Astrocyte of the cerebellum (primary cell): ENCODE measurements at places on chromosomes 1 and 21.
A peak's percentile ranks its signal among the peaks of the same experiment; 100 is the strongest.

DNA sequence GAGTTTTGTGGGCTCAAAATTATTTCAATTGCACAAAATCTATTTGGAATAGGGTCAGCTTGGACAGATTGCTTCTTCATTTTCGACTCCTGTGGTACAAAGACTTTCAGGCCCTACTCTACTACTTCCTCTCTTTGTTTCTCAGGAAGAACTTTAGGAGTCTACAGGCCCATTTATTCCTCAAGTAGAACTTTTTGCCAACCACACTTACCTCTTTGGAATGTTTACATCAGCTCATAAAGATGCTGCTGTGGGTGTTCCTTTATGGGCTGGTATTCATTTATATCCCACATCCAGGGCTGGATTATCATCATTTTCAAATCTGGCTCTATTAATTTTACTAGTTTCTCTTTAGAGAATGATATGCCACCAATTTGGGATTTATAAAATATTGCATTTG, 46.3 kb upstream of the TNFSF18 start:
- no peak for DNase-seq

- no peak for DNase-seq
Observed at GRCh38 chr1:150973836-150974579, 627 bp downstream of the CERS2 start.

DNA sequence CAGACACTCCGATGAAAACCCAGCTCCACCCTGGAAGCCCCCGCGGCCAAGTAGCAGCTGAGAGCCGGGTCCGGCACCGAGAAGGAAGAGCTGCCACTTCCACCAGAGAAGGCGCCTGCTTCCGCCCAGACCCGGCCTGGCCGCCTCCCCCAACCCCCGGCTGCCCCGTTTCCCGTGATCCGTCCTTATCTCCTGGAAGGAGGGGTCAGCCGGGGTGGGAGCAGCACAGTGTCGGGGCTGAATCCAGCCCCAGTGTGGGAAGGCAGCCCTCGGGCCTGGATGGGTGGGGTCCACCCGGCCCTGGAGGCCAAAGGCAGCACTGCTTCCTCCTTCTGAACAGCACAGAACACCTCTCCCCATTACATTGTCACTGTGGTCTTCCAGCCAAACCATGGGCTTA, 69.4 kb downstream of the MEGF6 start:
- no peak for DNase-seq

- DNase-seq: no peak
Observed at GRCh38 chr1:79517470-79518224, 511.1 kb upstream of the ADGRL4 start.

- no peak for DNase-seq
Observed at GRCh38 chr21:46054451-46054881, 43.4 kb upstream of the COL6A2 start.

GRCh38 chr1:28087614-28088167, 719 bp downstream of the EYA3 start:
- no peak for DNase-seq

- DNase-seq: no peak
Observed at GRCh38 chr1:55318116-55318817, 103.1 kb upstream of the USP24 start.

DNA sequence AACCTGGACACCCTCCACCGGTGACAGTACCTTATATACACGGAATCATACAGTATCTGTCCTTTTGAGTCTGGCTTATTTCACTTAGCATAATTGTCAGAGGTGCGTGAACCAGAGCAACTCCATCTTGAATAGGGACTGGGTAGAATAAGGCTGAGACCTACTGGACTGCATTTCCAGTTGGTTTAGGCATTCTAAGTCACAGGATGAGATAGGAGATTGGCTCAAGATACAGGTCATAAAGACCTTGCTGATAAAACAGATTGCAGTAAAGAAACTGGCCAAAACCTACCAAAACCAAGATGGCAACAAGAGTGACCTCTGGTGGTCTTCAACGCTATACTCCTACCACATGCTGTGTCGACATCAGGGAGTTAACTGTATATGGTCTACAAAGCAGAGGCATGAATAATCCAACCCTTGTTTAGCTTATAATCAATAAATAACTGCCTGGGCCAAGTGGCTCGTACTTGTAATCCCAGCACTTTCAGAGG, 1.4 kb upstream of the FDPS start:
- no peak for DNase-seq

DNA sequence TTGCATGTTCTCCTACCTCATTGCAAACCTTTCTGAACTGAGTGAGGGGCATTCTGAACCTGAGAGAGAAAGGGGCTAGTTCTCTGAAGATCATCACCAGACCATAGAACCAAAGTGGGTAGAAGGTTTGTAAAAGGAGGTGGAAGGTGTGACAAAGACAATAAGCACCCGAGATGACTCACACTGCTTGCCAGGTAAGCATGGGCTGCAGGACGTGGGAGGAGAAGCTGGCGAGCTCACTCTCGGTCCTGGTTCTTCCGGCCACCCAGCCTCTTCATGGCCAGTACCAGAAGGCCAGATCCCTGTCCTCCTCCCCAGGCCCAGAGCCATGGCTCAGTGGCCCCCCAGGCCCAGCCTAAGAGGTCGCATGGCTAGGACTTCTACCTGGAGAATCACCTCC, 128.3 kb downstream of the TMEM53 start:
- DNase-seq: no peak

- DNase-seq: no peak
Observed at GRCh38 chr1:151455966-151456365, 3.3 kb downstream of the POGZ start.

GRCh38 chr1:32983020-32983419, 18.4 kb upstream of the RNF19B start:
- no peak for DNase-seq

DNA sequence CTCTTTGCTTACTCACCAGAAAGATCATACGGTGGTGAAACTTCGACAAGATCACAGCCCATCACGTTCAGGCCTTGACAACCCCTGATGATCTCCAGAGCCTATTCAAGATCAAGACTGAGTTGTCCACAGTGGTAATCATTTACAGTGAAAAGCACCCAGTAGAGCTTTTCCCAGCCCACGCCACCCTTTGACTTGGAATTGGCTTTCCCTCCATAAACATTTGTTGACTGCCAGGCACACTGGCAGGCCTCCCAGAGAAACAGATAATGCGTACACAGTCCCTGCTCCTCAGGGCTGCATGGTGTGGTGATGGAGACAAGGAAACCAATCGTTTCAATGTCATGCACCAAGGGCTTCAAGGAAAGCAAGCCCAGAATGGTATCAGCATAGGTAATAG, 10.1 kb downstream of the AGMAT start:
- DNase-seq: no peak

- no peak for DNase-seq
Observed at GRCh38 chr1:25922971-25923552, 16.8 kb upstream of the STMN1 start.

DNA sequence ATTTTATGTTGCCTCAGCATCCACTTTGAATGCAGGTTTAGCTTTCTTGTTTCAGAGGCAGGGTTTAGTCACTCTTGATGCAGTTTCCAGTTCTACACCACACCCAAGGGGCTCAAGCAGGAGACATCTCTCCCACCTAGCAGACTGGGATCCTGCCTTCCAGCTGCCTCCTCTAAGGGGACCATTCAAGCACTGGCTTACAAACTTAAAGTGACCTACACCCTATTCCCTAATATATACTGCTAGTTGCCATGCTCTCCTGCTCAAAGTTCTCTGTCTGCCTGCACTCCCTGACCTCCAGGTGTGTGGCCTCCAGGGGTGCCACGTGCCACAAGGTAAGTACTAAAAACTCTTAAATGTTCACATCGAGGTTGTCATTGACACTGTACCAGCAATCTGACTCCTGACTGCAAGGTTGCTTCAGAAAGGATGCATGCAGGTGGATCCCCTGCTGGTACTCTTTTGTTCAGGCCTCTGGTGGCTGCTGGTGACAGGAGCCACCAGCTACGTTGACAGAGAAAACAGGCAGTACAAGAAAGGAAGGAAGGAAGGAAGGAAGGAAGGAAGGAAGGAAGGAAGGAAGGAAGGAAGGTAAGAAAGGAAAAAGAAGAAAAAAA, 185.9 kb downstream of the COQ8A start:
- no peak for DNase-seq

DNA sequence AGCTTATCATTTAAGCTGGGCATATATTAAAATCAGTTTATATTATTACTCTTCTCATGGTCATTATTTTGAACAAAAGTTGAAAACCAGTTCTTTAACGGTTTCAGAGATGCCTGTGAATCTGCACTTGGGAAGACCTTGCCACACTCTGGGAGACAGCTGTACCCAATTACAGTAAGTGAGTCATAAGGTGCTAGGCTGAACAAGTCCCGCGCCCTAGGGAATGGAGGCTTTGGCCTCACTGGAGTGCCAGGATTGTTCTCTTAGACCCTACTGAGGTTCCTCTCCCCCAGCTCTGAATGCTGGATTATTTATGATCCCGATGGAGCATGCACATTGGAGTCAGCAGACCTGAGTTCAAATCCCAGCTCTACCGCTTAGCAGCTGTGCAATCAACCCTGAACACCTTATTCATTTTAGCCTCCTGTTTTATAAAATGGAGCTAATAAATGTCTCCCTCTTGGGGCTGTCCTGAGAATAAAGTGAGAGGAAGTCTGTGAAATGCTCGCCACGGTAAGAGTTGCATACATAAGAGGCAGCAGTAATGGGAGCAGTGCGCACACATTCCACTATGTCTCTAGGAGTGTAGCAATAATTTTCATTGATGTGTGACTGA, 266.2 kb downstream of the FOXD2 start:
- DNase-seq: no peak

DNA sequence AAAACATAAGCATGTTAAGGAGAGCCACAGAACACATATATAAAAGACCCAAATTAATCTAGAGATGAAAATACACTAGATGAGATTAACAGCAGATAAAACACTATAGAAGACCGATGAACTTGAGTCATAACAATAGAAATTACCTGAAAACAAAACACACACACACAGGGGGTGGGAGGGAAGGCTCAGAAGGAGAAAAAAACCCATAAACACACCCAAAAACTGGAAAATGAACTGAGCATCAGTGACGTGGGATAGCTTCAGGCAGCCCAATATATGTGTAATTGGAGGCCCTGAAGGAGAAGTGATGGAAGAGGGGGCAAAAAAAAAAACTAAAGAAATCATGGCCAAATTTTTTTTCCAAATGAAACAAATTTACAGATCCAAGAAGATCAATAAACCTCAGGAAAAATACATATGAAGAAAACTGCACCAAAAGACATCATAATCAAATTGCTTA, 11.4 kb downstream of the ALDH9A1 start:
- DNase-seq: no peak

- no peak for DNase-seq
Observed at GRCh38 chr1:54010415-54011117, 7.4 kb downstream of the LDLRAD1 start.

GRCh38 chr1:118617916-118618315, 370.2 kb downstream of the TBX15 start:
- DNase-seq: no peak

DNA sequence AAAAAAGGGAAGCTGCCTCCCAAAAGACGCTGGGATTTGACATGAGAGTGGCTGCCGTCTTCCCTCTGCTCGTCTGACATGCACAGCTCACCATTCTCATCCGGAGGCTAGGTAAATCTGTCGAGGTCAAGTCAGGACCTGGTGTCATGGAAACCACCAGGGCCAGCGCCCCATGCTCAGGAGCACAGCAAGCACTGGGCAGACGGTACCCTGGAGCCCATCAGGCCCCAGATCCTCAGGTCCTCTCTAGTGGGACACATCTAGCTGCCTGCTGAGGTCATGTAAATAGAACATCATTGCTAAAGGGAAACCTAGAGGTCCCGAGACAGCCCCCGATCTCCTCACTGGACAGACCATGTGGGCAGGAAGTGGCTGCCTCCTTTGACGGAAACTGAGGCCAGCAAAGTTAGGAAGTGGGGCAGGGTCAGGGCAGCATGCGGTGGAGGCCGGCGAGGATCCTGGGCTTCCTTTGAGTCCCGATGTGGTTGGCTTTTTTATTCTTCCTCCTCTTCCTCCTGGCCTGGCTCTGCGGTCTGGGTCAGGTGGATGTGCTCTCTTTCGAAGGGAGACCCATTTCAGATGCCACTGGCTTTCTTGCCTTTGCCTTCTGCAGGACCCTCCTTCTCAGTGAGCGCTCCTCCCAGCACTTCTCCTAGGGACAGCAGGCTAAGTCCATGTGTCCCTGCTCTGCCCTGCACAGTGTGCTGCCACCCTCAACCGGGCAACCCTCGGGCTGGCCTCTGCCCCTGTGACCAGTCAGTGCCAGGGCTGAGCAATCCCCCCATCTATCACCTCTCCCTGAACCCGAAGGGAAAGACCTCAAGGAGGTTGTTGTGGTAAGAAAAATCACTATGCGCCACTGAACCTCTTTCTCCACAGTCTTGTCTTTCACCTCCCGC, 5.9 kb downstream of the AGT start:
- DNase-seq: no peak

GRCh38 chr1:24203404-24203803, 16.3 kb upstream of the IFNLR1 start:
- DNase-seq: no peak

- DNase-seq: no peak
Observed at GRCh38 chr1:151990058-151990855, 3.4 kb downstream of the S100A10 start.

GRCh38 chr1:235910357-235911299, 43.9 kb upstream of the LYST start:
- peak; percentile 78 for DNase-seq

DNA sequence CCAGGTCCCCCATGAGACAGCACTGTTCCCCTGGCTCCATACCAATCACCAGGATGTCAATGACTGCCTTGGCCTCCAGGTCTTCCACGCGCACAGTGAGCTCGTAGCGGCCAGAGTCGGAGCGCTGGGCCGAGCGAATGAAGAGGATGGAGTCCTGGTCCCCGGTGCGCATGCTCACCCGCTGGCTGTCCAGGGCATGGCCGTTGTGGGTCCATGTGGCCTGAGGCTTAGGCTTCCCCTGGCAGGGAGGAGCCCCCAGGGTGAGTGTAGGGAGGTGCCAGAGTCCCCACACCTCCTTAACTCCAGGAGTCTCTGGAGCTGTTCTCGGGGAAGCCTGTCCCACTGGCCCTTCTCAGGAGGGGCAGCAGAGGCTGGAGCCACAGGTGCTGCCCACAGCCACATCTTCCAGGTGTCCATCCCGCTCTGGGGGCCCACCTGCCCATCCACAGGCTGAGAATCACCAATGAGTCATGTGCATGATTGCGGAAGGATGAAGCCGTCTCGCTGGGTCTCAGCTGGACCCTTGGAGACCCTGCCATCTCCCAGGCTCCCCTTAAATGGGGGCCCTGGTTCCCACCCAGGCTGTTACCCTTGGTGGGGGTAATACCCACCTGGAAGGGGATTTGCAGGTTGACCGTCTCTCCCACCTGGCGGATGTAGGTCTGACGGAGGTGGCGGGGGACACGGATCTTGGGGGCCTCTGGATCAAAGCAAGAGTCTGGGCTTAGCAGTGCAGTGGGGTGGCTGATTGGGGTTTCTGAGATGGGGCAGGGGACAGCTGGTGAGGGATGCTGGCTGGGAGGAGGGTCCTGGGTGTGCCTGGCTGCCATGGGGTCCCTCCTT, 4.1 kb downstream of the MYBPH start:
- DNase-seq: no peak

DNA sequence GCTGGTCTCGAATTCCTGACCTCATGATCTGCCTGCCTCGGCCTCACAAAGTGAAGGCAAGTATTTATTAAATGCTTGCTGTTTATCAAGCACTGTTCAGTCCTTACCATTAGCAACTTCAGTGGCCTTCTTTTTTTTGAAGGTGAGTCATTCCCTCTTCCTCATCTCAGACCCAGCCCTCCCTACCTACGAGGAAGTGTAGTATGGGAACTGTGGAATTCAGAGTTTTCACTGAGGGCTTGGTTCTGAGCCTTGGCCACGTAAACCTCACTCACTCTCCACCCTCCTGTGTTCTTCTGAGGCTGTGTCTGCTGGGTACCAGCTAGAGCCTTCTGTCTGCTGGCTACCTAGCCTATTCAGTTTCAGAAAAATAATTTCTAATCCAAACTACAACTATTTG, 218.3 kb upstream of the SGIP1 start:
- no peak for DNase-seq
